ENCODE measurements at places on chromosomes 16 and 17.

GRCh38 chr16:77744141-77744540 is 21.8 kb downstream of the NUDT7 start:
- no peak for DNase-seq

DNA sequence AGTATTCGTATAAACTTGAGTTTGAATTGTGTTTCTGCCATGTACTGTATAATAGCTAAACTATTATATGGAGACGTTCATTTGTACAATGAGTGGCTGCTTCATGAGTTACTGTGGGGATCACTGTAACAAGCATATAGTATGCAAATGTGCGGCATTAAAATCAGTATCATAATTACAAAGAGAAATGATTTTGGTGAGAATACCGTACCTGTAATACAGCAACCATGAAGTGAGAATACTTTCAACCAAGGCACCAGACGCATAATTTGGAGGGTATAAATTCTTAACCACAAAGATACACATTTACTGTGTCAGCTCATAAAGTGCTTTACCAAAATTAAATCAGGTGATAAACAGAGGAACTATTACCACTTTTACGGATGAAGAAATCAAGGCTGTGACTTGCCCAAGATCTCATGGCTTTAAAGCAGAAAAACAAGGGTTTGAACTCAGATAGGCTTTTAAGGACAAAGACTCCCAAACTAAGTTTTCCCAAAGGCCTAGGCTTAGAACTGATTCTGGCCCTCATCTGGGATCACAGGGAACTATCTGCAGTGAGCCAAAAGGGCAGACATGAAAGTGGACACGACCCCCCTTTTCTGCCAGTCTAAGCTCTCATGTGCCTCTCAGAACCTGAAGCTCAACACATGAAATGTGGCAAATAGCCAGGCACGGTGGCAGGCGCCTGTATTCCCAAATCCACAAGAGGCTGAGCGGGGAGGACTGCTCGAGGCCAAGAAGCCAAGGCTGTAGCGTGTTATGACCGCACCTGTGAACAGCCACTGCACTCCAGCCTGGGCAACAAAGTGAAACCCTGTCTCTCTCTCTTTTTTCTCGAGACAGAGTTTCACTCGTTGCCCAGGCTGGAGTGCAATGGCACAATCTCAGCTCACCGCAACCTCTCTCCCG is 6.4 kb downstream of the RPS15A start:
- no peak for DNase-seq

DNA sequence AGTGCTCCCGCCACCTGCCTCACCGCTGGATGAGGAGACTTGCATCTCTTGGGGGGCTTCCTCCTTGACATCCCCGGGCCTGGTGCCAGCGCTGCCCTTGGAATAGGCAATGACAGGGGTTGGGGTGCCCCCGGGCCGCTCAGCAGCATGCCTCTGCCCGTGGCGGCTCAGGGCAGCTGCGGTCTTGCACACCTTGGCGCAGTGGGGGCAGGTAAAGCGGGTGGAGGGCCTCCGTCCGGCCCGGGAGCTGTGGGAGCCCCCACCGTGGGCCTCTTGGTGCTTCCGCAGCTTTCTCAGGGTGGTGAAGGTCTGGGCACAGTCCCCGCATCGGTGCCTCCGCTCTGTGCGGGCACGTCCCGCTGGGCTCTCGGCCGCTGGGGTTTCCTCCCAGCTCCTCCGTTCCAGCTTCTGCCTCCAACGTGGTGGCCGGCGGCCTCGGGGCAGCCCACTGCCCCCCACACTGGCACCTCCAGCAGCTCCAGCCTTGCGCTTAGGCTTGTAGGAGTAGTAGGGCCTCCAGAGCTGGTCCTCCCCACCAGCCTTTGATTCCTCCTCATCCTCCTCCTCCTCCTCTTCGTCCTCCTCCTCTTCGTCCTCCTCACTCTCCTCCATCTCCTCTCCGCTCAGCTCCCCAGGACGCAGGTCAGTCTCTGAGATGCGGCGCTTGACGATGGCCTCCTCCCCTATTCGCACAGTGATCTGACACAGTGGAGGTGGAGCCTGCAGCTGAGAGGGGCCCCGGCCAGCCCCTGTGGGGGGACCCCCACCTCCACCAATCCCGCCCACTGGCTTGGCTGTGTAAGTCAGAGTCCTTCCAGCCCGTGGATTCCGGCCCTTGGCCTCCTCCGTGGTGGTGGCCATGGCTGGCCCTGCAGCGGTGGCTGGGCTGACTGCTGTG is 16.7 kb downstream of the ZBTB4 start:
- no peak for DNase-seq

GRCh38 chr17:28131599-28131998 is 89.1 kb downstream of the NLK start:
- no peak for DNase-seq

- no peak for DNase-seq
Measured at GRCh38 chr16:19743816-19744159, 25.7 kb downstream of the IQCK start.

DNA sequence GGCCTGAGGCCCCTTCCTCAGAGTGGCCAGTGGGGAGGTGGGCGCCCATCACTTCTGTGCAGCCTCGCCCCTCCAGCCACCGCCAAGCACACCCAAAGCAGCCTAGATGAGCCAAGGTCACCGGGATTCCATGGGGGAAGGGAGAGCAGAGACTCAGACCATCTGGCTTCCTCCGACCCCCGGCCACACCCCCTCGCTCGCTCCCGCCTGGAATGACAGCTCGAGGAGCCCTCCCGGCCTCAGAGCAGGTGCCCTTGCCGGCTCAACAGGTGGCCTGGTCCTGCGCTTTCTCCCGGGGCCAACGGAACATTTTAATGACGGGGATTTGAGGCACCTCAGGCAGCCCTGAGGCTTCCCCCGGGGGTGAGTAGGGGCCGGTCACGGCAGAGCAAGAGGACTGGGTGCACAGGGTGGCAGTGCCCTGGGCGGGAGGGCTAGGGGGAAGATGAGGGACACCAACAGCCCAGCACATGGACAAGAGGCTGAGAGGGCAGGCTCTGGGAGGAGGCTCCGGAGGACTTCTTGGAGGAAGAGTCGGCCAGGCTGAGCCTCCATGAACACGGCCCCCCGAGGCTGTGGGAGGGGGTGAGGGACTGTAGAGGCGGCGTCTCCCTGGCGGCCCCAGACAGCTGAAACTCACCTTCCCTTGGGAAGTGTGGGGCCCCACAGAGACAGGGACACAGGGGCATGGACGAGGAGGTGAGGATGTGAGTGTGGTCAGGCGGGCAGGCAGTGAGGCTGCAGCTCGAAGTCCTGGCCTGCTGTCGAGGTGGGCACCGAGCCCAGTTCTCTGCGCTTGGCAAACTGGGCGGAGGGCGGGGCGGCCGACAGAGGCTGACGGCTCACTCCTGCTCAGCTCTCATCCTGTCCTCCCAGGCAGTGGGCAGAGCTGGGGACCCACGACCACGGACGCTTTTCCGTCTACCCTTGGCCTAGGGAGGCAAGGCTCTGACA is 12.5 kb upstream of the C1QTNF8 start:
- DNase-seq = no peak

GRCh38 chr16:75433732-75434413 is 570 bp upstream of the CFDP1 start:
- DNase-seq = peak; percentile 85

GRCh38 chr16:84955427-84955826 is 55.9 kb downstream of the ZDHHC7 start:
- no peak for DNase-seq

- DNase-seq = no peak
Measured at GRCh38 chr16:23134274-23134673, 15.0 kb downstream of the USP31 start.

DNA sequence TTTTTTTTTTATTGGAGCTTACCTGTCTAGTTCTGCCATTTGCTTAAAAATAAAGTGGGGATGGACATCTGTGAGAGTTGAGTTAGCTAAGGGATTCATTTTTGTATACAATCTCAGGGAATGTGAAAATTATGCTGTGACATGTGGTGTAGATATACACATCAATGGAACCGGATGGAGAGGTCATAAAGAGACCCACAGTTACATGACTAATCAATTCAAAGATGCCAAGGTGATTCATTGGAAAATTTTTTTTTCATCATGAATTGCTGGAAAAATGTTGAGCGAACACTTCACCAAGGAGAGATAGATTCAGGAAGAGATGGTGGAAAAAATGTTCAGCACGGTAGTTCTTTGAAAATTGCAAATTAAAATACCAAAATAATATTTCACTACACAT is 605.4 kb upstream of the KIF2B start:
- no peak for DNase-seq

DNA sequence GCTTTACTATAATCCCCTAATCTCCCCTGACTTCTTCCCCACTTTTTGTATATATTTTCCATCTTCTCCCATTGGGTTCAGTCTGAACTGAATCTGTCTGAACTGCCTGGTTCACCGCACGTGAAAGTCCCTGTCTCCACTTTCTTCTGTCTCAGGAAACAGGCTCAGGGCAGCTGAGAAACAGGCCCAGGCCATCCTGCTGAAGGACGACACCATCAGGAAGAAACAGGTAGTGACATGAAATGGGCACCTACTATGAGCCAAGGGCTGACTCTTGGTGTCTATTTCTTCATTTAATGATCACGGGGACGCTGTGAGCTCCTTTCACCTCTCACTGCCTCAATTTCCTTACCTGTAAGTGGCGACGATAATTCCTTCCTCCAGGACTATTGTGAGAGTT is 90.5 kb upstream of the HSBP1 start:
- no peak for DNase-seq

DNA sequence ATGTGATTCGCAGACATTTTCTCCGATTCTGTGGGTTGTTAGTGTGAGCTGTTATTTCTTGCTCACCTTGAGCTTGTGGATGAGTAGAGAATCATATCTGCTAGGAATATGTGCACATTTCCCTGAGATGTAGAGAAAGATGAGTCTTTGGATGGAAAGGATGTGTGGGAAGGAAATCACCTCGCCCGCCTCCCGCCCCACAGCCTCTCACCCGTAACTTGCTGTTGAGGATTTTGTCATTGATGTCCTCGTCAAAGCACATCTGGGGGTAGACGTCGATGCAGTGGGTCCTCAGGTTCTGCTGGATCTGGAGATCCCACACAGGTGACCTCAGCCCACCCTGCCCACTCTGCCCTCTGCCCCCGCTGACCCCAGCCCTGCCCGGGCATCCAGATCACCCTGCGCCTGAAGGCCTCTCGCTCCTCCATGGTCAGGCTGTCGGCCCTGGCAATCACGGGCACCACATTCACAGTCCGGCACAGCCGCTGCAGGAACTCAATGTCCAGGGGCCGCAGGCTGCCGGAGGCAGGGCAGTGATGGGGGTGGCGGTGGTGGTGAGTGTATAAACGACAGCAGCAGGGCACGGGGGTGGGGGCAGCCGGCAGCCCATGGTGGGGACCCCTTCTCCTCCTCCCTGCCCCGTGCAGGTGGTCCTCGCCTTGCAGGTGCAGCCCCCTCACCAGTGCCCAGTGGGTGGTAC is 4.7 kb downstream of the SEPTIN12 start:
- no peak for DNase-seq

- peak; percentile 6 for DNase-seq
Measured at GRCh38 chr16:78957317-78958100, 643.0 kb downstream of the MAF start.

DNA sequence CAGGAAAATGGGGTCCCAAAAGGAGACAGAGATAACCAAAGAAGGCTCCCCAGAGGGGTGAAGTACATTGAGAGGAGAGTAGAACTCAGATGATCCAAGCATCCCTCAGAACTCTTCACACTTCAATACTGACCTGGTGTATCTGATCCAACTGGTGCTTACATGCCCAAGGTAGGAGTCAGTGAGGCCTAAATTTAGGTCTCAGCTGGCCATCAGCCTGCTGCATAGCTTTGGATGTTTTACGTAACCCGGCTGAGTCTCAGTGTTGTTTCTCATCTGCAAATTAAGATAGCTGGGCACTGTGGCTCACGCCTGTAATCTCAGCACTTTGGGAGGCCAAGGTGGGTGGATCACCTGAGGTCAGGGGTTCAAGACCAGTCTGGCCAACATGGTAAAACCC is 11.6 kb upstream of the GOSR2 start:
- DNase-seq = no peak
